GM13976 (cell line): ENCODE measurements at places on chromosomes 4 and X.

DNA sequence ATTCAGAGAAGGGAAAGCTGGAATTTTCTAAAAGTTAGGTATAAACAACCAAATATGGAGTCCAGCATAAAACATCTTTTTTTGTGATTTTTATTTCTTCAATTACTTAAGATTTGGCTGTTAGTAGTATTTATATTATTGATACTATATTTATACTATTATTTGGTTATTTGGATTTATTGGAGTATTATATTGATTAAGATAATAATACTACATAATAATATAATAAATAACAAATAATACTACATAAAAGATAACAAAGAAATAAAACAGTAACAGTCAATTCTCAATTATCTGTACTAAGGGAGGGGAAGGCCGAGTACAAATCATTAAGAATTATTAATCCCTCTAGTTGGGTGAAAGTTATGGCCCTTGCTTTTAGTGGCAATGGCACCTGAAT is 66.0 kb upstream of the IRF2 start:
- no peak for DNase-seq

DNA sequence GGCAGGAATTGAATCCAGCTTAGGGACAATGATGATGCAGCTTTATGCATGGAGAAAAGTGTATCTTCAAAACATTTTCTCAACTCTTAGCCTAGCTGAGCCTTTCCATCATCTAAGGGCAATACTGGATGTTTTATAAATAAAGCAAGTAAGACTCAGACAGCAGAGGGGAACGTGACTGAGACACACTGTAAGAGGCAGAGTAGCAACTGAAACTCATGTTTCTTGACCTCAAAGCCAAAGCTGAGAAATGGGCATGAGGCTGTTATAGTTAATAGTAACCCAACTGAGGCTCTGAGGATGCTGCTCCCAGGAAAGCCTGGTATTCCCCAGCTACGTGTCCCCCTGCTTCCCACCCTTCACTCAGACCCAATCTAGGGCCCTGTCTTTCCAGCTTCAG is 44.6 kb downstream of the ARHGEF9 start:
- DNase-seq: no peak

- DNase-seq: no peak
Measured at GRCh38 chrX:46643636-46644035, 70.1 kb downstream of the CHST7 start.

DNA sequence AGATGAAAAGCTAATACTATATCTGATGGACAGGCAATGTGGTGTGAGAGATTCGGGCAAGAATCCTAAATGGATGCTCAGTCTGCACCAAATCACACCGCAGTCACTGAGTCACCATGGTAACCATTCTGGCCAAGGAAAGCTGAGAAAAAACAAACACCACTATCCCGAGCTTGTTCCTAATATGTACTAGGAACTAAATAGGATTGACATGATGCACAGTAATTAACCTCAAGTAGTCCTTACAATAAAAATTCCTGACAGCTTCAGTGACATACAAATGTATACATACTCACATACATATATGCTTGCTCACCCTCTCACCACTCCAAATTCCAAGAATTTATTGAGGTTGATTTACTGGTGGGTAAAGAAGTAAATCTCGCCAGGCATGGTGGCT is 1.1 kb upstream of the RAB40A start:
- no peak for DNase-seq

DNA sequence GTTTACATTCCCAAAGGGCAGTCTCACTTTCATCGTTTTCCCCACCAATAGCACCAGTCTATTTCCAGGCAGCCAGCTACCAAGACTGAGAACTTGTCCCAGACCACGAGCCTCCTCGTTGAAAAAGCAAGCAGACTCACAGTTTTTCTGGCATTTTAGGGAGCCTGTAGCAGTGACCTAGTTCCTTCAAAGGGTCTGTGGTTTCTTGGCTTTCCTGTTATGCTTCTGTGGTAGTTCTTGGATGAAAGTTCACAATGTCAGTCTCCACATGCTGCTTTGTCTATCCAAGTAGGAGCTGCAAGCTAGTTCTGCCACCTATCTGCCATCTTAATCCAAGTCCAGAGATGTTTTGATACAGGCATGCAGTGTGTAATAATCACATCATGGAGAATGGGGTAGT is 151.6 kb upstream of the ZC4H2 start:
- DNase-seq: no peak

DNA sequence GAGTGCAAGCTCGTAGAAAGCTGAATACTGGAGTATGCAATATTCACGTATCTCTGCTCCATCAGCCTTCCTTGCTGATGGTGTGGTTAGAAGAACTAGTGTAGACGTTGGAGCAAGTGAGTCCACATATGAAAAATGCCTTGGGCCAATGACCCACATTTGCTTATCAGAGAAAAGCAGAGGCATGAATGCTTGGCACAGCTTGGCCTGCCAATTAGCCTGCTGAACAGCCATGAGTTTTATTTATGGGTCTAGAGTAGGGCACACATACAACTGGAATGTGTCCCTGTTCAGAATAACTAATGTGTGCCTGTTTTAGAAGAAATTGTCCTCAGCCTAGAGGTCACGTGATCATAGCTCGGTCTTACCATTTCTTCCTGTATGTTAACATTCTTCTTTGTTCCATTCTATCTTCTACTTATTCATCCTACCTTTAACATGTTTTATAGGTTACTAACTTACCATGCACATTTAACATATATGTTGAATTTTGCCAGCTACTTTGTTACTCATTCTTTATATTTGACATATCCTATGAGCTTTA is 432.7 kb upstream of the AADAT start:
- DNase-seq: no peak

DNA sequence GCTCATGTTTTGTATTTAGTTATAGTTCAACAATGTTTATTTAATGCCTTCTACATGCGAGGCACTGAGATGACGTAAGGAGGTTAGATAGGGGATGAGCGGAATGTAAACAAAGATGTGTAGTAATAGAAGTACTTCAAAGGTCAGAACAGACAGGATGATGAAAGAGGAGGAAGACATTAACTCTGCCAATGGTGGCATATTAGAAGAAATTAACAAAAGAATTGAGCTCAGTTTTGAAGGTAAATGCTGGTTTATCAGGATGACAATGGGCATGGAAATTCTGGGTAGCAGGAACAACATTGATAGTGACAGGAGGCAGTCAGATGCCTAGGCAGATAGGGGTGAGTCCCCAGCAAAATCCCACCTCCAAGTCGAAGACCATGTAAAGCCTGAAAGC is 62.3 kb upstream of the PGRMC2 start:
- no peak for DNase-seq

DNA sequence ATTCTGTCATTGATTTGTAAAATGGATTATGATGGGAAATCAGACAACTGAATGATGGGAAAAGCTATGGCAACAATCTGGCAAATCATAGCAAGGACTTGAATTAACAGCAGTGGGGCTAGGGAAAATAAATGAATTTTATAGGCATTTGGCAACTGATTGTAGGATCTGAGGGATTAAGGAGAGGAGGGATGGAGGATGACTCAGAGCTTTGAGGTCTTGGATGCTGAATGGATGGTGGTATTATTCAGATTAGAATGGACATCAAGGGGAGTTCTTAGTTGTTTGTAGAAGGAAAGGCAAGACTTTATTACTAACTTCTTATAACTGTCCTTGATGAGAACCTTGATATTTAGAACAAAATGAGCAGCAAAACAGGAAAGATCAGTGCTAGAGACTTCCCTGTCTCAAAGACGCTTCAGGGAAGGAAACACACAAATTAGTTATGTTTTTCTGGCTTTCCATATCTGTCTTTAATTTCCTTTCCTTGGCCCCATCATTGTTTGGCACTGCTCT is 51.4 kb upstream of the HHIP start:
- DNase-seq: no peak
